ENCODE measurements at places on chromosomes 5 and 9.

DNA sequence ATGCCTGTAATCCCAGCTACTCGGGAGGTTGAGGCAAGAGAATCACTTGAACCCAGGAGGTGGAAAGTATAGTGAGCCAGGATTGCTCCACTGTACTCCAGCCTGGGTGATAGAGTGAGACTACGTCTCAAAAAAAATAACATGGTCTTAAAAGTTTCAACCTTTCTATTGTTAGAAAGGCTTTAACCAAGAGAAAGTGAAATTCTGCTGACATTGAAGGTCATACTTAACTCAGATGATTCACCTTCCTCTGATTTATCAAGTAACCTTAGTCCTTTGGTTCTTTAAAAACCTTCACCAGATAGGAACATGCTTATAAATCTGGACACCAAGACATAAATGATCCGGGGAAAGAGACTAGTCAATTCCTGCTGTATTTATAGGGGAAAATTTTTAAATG, 73.3 kb downstream of the FER start:
- no peak for DNase-seq

- no peak for DNase-seq
These were observed 46.1 kb upstream of the TMED7 start for GRCh38 chr5:115671939-115672338.

DNA sequence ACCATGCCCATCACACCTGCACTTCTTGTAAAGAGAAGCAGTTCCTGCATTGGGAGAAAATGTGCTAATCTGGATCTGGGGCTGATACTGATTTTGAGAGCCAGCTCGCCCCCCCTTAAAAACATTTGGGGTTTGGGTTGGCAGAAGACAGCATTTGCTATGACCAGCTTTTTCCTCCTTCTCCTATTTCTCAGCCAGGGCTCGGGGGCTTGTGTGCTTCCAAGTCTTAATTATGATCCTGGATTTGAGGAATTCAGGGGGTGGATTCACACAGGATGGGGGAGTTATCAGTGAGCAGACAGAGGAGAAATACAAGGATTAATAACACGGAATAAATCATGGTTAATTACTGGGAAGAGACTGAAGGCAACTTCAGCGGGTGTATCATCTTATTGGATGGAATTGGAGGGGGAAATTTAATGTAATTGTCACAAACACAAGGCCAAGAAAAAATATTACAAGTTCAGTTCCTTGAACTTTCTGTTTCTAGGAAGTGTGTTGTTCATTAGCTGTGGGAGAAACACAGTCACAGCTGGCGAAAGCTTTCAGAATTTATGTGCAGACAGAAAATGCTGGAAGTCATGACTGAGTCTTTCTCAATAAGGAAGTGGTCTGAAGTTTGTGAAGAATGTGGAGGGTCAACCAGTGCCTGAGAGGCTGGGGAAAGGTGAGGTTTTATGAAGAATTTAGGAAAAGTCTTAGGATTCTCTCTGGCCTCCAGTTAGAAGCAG, 15.3 kb downstream of the C9orf152 start:
- no peak for DNase-seq

DNA sequence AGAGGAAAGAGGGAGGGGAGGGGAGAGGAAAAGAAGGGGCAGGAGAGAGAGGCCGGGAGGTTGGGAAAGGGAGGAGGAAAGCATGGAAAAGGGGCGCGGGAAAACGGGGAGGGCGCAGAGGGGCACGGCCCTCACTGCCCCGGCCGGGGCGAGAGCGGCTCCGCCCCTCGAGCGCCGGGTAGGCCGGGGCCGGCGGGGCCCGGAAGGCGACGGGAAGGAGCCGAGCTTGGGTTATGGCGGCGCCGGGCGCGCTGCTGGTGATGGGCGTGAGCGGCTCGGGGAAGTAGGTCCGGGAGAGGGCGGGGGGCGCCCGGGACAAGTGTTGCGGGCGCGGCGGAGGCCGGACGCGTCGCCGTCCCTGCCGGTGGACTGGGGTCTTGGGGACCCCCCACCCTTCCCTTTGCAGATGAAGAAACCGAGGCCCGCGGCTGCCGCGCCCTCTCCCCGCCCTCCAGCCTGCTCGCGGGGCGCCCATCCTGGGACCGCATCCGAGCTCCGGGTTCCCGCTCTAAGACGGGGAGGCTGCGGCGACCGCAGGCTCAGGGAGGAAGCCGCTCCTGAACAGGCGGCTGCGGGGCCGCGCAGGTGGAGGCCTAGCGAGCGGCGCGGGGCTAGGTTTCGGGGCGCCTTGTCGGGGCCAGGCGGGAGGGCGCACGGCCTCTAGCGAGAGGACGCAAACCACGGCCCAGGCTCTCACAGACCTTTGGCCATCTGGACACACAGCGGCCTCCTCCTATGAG, at the start of gene IDNK:
TSS of gene IDNK (plus strand) at position 205 of the 740 bp plus-strand sequence. CDS start at position 234, 29 bp downstream.
- DNase-seq, result peak; percentile 40

GRCh38 chr5:15560421-15560820, 60.4 kb downstream of the FBXL7 start:
- DNase-seq, result no peak

DNA sequence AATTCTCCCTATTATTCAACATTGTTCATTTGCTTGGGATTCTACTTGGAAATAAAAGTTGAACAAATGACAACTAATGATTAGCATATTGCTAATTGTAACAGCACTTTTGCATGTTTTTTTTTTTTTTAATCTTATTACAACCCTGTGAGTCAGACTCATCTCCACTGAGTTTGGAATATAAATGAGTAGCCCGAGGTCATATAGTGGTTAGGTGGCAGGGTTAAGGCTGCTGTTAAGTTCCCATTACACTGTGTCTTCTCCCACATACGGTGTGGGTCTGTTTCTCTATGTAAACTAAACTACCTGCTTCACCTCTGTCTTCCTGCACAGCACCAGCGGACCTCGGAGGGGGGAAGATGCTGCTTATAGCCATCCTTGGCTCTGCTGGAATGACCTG, 92.4 kb downstream of the EQTN start:
- DNase-seq, result no peak

DNA sequence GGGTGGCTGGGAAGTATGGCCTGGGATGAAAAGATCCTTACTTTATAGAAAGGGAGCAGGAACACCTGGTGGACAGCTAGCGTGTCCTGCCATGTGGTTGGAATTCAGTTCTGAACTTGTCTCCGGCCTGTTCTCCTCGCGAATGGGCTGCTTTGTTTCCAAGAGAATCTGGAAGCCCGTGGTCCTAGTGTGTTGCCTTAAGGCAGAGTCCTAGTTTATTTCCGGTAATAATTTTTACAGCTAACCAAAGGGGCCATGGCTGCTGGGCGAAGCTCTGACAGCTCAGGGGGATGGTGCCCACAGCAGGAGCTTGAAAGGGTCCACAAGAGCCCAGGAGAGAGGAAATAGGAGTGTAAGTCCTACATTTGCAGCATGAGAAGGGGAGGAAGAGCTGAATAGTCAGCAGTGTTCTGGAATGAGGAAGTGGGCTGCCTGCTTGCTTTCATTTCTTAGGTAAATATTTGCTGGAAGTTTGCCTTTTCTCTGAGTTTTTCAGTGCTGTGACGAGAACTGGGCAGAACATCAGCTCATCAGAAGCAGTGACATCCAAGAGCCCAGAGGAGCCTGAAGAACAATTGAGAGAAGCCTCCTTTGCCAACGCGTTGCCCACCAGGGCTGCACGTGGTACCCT, 13.1 kb upstream of the IGFBPL1 start:
- no peak for DNase-seq

DNA sequence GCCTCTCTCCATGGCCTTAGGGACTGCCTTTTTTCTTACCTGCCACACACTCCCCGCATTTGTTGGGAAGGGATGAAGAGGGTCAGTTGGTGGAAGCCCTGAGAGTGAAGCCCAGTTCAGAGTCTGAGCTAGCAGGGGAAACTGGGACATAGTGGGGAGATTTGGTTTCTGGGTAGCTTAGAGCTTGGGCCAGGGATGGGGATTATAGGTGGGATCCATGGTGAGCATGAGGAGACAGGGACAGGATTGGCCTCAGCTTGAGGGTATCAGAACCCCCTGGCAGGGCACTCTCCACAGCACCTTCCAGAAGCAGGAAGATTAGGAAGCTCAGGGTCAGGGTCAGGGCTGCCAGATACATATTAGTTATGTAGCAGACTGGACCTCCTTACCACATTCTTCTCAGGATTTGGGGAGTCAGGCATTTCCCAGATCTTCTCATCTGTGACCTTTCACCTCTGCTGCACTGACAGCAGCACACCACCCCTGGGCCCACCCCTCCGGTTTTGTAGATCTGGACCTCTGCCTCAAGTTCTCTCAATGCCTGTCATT, 17.9 kb downstream of the OR13J1 start:
- no peak for DNase-seq

- no peak for DNase-seq
These were observed 409.8 kb downstream of the MAN2A1 start for GRCh38 chr5:110099572-110099971.

GRCh38 chr5:128684961-128685360, 146.9 kb upstream of the FBN2 start:
- no peak for DNase-seq

DNA sequence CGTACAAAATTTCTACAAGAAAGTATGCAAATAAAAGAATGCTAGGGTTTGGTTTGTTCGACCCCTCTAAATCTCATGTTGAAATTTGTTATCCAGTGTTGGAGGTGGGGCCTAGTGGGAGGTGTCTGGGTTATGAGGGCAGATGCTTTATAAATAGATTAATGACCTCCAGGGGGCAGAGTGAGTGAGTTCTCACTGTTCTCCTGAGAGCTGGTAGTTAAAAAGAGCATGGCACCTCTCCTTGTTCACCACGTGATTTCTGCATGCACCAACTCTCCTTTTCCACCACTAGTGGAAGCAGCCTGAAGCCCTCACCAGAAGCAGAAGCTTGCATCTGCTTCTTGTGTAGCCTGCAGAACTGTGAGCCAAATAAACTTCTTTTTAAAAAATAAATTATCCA, 50.4 kb upstream of the FAM170A start:
- no peak for DNase-seq

DNA sequence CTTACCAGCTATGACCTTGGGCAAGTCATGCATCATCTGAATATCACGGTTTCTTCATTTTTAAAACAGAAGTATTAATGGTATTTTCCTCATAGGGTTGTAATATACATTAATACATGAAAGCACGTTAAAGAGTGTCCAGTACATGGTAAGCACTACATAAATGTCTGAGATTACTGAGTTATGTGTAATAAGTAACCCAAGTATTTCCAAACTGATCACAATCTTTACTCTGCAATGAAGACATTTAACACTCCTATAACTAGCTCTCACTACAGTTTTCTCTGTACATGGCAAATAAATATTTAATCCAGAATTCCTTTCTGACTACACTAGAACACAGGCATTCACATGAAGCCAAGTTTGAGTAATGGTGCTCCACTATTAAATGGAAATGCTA, 4.0 kb downstream of the GLDC start:
- DNase-seq, result no peak

DNA sequence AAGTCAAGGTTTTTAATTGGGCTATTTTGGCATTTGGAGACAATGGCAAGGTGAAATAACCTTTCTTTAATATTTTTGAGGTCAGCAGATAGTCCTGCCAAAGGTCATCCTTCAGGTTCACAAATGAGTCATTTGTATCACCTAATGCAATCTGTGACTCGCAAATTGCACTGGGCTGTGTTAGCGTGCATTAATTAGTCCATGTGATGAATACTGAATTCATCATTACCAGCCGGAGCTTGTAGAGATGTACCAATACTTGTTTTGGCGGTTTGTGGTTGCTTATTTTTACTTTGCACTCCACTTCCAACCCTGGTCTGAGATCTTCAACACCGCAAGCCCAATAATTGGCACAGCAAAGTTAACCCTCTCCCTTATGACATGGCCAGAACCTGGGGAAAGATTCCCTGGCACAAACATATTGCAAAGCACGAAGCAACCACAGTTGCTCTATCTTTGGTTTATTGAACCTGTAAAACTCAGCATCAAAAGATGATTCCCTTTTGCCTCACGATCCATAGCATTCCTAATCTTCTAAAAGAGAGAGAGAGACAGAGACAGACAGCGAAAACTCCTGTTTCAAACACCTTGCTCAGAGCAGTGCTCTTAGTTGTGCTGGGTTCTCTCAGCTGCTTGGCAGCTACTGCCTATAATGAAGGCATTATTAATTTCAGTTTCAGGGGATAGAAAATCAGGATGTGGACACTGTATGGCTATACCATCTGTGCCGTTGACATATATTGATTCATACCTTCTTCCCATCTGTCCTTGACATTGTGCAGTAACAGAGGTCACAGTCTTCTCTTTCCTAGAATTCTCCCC, 178.1 kb downstream of the EBF1 start:
- DNase-seq, result no peak

DNA sequence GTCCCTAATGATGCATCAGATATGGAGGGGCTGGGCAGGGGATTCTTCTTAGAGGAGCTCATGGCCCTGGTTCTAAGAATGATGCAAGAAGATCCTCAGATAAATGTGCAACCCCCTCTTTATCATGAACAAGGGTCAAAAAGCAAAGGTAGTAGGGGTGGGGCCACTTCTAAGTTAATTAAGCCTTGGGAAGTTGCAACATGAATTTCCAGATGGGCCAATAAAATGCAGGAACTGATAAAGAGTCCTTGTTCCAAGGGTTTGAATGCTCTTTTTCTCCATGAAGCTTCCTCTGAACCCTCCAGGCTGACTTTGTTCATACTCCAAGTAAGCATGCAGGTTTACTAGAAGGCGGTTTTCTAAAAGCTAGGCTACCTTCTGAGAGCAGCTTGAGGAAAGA, 25.6 kb downstream of the PCA3 start:
- DNase-seq, result no peak

- no peak for DNase-seq
These were observed 72.0 kb upstream of the GABRA1 start for GRCh38 chr5:161775891-161776290.

DNA sequence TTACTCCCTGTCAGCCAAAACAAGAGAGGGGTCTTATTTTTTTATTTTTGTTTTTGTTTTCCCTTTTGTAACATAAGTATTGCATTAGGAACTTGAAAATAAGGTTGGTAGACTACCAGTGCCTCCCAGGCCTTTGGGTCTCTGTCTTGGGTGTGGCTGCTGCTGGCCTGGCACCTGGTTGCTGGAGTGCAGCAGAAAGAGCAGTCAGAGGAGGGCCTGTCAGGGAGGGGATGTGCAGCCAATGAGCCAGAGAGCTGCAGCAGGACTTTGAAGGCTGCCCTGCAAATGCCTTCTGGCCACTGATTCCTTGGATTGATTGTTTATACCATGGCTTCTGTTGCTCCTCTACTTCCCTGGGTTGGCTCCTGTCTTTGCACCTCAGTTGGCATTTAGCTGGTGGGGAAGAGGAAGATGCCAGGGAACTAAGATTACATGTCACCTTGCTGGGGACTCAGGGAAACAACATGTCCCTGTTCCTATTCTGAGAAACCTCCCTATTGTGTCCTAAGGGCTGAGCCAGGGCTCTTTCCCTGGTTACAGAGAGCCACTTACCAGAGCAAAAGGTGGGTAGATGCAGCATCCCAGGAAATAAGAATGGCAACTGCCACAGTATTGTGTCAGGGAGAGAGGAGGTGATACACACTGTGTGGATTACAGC, 66.6 kb downstream of the ANGPTL2 start:
- no peak for DNase-seq

GRCh38 chr5:81848362-81848880, 97.5 kb upstream of the SSBP2 start:
- no peak for DNase-seq

GRCh38 chr9:107208121-107208520, 75.0 kb upstream of the RAD23B start:
- DNase-seq, result no peak

- DNase-seq, result no peak
These were observed 324.9 kb downstream of the ZNF608 start for GRCh38 chr5:124421584-124421983.

Data from CD4-positive, alpha-beta T cell treated with Interleukin-4 for 4 hours (primary cell).